ENCODE measurements at places on chromosomes 11 and 22. TPM values are rescaled to one million over a fixed set of nuclear protein-coding genes. Genes with fewer than 3 reads are reported as not detected.

Gene TEX12
- not detected for total RNA-seq

GRCh38 chr11:95692526-95693260 is 96.9 kb downstream of the FAM76B start:
- no peak for DNase-seq
- H3K27me3 ChIP-seq = no peaks in the 10 kb centered on the region
- H3K27ac ChIP-seq = no peak overlapping the region

DNA sequence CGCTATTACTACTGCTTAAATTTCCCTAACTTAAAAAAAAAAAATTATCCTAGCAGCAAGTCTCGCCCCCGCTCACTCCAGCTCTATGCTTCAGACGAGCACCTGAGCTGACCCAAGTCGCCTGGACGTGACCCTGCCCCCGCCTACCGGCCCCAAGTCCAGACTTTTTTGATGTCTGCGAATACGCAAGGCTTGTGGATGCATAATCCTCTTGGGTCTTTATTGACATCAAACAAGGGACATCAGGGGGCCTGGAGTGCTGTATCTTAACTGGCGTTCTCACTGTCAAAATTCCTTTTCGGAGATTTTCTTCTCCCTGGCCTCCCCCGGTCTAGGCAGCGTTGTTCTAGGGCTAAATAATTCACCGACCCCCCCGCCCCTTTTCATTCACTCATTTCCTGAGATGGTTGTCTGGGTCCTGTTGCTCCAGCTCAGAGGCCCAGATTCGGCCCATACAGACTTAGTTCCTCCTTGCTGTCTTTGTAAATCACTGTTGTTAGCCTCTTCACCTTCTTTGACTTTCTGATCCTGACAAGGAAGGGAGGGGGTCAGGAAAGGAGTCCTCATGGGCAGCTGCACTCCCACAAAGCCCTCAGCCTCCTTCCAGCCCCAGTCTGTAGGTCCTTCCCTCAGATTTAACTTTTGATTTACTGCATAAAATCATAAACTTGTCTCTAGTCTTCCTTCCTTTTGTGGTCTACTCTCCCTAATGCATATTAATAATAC is 601 bp upstream of the LRP4 start:
- no peaks in the 10 kb centered on the region for H3K36me3 ChIP-seq
- H3K4me3 ChIP-seq = peak overlapping the region; percentile 48
- no peak overlapping the region for H3K27ac ChIP-seq
- DNase-seq = no peak
- peaks cover 43% of the 10 kb centered on the region for H3K4me1 ChIP-seq

DNA sequence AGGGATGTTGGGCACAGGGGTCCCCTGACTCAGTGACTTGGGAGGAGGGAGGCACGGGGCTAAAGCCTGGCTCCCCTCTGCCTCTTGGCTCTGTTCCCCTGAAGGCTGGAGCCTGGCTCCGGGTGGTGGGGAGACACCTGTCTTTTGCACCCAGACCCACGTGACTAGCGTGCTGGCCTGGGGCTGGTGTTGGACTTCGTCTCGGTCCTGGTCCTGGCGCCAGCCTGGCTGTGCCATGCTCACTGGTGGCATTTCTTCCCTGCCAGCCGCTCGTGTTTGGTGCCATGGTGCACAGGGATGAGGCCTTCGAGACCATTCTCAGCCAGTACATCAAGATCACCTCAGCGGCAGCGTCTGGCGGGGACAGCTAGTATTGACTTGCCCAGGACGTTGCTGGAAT is 56.7 kb downstream of the GRAMD4 start:
- H3K27ac ChIP-seq = no peak overlapping the region
- no peaks in the 10 kb centered on the region for H3K36me3 ChIP-seq
- H3K4me3 ChIP-seq = no peak overlapping the region
- no peaks in the 10 kb centered on the region for H3K27me3 ChIP-seq
- peaks cover 17% of the 10 kb centered on the region for H3K4me1 ChIP-seq
- no peak for DNase-seq

Gene SHISAL1
- total RNA-seq = 1.5 TPM

Gene MRPL40
- total RNA-seq = 65.2 TPM

- H3K27me3 ChIP-seq = no peaks in the 10 kb centered on the region
- no peaks in the 10 kb centered on the region for H3K36me3 ChIP-seq
- no peak overlapping the region for H3K4me3 ChIP-seq
- no peak overlapping the region for H3K27ac ChIP-seq
- H3K4me1 ChIP-seq = peaks cover 6% of the 10 kb centered on the region
- no peak for DNase-seq
Measured at GRCh38 chr11:116993599-116993998, 104.6 kb downstream of the SIK3 start.

DNA sequence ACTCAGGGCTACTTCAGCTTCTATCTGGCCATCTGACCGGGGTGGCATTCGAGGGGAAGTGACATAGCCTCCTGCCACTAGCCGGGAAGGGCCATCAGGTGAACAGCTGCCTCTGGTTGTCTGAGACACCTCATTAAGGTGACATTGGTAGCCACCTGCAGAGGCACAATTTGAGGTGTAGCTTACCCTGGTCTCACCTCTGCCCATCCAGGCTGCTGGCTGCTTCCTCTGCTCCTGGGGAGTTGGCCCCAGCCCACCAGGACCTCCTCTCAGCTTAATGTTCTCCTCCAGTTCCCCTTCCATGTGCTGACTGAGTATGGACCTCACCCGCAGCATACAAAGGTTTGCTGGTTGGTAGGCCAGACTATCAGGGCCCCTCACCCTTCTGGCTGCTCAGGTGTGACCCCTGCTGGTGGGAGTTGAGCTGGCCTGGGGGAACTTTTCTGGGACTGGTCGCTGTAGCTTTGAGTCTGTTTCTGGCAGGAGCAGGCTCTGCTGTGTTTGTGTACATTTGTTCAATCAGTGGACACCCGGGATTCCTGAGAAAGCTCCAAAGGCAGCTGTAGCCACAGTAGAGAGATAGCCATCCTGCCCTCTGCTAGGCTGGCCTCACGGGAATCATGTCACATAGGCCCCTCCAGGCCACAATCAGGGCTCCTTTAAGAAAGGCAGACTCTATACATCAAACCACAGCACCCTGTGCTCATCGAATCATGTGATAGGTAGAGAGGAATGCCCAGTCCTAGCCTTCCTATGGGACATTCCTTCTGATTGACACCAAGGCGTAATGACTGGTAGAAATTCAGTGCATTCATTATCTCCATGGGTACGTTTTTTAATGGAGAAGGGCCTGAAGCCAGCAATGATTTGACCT is 295.1 kb upstream of the PLET1 start:
- no peaks in the 10 kb centered on the region for H3K36me3 ChIP-seq
- DNase-seq = peak; percentile 27
- H3K27ac ChIP-seq = no peak overlapping the region
- H3K4me3 ChIP-seq = no peak overlapping the region

GRCh38 chr11:114605370-114605769 is 9.8 kb upstream of the NXPE4 start:
- H3K27ac ChIP-seq = no peak overlapping the region
- no peaks in the 10 kb centered on the region for H3K4me1 ChIP-seq
- H3K4me3 ChIP-seq = no peak overlapping the region
- H3K36me3 ChIP-seq = no peaks in the 10 kb centered on the region
- DNase-seq = no peak

DNA sequence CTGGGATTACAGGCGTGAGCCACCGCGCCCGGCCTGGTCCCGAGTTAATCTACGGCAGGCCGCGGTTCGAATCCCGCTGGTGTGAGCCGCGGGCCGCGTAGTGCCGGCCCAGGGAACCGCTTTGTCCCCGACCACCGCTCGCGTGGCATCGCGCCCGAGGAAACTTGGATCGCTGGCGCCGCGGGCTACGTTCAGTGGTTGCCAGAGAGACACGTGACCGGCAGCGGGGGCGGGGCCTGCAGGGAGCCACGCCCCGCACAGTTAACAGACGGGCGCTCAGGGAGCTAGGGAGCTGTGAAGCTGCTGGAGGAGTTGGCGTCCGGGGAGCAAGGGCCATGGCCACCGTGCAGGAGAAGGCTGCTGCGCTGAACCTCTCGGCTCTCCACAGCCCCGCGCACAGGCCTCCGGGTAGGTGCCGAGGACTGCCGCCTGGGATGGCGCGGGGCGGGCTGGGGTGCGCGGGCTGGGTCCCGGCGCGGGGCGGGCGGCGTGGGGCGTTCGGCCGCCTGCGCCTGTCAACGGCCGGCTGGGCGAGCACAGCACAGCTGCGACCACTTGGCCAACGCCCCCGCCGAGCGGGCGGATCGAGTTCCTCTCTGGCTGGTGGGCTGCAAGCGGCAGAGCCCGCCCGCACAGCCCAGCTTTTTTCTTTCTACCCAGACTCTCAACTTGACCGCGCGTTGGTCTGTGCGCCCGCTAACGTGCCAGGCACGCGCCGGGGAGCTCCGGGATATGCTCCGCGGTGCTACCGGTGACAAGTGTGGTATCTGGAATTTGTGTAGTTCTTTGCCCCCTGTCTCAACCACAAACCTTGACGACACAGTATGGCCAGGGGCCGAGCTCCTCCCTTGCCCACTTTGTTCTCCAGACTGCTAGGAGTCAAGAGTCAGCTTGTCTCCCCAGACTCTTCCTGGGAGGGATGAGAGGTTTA is at the start of gene DEPDC7:
TSS of gene DEPDC7 (plus strand) at position 258 of the 931 bp plus-strand sequence. CDS start at position 336, 78 bp downstream.
- peak; percentile 88 for DNase-seq
- H3K27me3 ChIP-seq = no peaks in the 10 kb centered on the region
- H3K36me3 ChIP-seq = peaks cover 4% of the 10 kb centered on the region
- H3K27ac ChIP-seq = peak within 1 kb of the TSS; percentile 47

DNA sequence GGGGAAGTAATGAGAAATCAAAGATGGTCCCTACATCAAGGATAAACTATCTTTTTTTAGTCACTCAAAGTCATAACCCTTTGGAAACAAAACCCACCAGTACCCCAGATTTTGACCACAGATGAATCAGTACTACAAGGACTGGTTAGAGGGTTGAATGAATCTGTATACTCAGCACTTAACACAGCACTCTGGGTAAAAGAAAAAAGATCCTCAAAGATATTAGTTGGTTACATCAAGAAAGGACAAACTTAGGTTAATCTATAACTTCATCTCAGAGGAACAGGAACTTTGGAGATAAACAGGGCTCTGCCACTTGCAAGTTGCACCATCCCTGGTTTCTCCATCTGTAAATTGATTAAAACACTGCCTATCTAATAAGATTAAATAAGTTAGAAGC is 18.8 kb downstream of the SC5D start:
- no peak for DNase-seq
- H3K36me3 ChIP-seq = peaks cover 5% of the 10 kb centered on the region
- H3K4me3 ChIP-seq = no peak overlapping the region
- no peaks in the 10 kb centered on the region for H3K4me1 ChIP-seq
- no peaks in the 10 kb centered on the region for H3K27me3 ChIP-seq
- no peak overlapping the region for H3K27ac ChIP-seq

- 0 out of 2 replicates have a peak, but pooled peaks cover 4% of the 10 kb centered on the region for H3K36me3 ChIP-seq
- no peak overlapping the region for H3K4me3 ChIP-seq
- no peak for DNase-seq
Measured at GRCh38 chr22:24285245-24285644, 14.6 kb downstream of the SPECC1L start.

- peak overlapping the region; percentile 10 for H3K4me3 ChIP-seq
- H3K27ac ChIP-seq = peak overlapping the region; percentile 25
- H3K36me3 ChIP-seq = no peaks in the 10 kb centered on the region
- peaks cover 9% of the 10 kb centered on the region for H3K4me1 ChIP-seq
Measured at GRCh38 chr11:126585388-126585773, 229.9 kb downstream of the ST3GAL4 start.

Gene INS
- total RNA-seq = not detected

DNA sequence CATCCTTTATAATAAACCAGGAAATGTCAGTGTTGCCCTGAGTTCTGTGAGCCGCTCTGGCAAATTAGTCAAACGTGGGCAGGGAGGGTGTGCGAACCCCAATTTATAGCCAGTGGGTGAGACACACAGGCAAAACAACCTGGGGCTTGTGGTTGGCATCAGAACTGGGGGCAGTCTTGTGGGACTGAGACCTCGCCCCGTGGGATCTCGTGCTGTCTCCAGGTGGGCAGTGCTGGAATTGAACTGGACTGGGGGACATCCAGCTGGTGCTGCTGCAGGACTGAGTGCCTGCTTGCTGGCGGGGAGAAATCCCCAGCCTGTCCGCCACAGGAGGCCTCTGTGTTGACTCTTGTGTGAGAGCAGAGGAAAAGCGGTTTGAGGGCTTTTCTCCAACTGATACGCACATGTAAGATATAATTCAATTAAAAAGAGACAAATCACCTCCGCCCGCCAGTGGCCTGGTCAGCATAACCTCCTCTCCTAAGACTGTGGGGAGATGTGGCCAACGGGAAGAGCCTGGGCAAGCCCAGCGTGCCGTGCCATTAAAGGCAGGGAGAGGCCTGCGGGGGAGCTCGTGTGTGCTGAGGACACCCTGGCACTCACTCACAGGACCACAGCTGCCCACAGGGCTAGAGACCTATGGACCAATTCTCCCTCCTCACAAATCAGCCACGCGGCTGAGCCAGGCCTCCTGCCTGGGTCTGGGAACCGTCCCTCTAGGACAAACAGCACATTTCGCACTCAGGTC is 18.4 kb downstream of the SULT4A1 start:
- DNase-seq = no peak
- no peaks in the 10 kb centered on the region for H3K36me3 ChIP-seq
- no peaks in the 10 kb centered on the region for H3K4me1 ChIP-seq
- H3K27me3 ChIP-seq = peaks cover 7% of the 10 kb centered on the region
- H3K4me3 ChIP-seq = no peak overlapping the region

DNA sequence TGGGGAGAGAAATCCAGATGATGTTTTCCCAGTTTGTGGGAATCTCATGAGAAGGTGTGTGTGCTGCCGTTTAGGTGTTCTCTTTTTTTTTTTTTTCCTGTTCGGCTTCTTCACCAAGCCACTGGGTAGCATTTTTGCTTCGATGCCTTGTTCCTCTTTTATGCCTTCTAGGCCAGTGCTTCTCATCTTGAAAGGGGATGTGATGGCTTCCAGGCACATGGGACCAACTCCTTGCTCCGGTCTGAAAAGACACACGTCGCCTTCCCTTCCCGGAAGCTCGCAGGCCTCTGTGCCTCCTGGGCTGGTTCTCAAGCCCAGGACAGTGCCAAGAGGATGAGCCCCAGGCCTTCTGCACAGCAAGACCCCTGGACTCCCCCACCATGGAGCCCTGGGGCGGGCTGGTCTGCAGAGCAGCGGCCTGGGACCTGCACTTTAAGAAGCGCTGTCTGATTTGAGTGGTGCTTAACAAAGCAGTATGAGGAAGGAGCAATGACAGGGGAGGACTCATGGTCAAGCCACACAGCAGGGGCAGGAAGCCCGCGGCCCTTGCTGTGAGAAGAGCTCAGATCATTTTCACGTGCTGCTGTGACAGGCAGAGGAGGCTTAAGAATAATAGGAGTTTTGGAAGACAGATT is 158.8 kb downstream of the MPPED1 start:
- no peak overlapping the region for H3K4me3 ChIP-seq
- DNase-seq = no peak
- no peak overlapping the region for H3K27ac ChIP-seq
- 0 out of 2 replicates have a peak, but pooled peaks cover 4% of the 10 kb centered on the region for H3K27me3 ChIP-seq
- no peaks in the 10 kb centered on the region for H3K36me3 ChIP-seq

DNA sequence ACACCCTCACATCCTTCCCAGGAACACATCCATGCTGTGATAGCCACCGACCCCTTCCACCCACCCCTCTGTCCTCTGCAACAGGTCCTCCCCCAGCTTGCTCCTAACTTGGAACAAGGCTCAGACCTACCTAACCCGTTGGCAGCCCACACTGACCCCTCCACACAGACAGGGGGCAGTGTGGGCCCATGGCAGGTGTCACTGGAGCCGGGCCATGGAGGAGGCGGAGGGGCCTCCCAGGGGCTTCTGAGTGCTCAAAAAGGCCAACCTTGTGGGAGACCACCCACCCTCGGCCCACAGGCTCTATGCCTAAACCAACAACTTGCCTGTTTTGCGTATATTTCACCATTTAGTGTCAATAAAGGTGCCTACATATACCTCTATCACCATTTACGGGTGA is 57.0 kb downstream of the CERK start:
- H3K27me3 ChIP-seq = no peaks in the 10 kb centered on the region
- no peak for DNase-seq
- no peak overlapping the region for H3K27ac ChIP-seq
- H3K4me3 ChIP-seq = no peak overlapping the region

Gene RASL10A
- total RNA-seq = not detected

- DNase-seq = no peak
- H3K36me3 ChIP-seq = no peaks in the 10 kb centered on the region
Measured at GRCh38 chr22:43256976-43257545, 70.1 kb upstream of the TTLL12 start.

Measured in SJSA1 (cell line).